Stimulated activated CD4-positive, alpha-beta T cell treated with anti-CD3 and anti-CD28 coated beads, TNF-alpha, amount 100 ng/mL, for 4 hours (primary cell): ENCODE measurements at places on chromosomes 5 and 9.

DNA sequence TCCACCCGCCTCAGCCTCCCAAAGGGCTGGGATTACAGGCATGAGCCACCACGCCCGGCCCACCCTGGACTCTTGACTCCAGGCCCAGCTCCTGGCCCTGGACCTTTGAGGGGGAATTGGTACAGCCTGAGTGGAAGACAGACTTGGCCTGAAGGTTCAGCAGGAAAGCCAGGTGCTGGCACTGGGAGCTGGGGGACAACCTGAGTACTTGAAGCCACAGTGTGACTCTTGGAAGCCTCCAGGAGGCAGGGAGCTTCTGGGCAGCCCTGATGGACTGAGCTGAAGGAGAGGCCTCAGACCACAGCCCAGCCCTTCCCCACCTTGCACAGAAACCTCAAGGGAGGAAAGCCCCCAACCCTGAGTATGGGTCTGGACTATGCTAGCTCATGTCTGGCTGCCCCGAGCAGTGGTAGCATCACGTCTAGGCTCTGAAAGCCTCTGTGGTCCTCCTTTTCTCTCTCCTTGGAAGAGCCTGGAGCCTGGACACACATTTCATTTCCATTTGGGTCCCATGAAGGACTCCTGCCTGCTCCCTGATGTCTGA, 54.1 kb downstream of the RASGEF1C start:
- no peak for DNase-seq

DNA sequence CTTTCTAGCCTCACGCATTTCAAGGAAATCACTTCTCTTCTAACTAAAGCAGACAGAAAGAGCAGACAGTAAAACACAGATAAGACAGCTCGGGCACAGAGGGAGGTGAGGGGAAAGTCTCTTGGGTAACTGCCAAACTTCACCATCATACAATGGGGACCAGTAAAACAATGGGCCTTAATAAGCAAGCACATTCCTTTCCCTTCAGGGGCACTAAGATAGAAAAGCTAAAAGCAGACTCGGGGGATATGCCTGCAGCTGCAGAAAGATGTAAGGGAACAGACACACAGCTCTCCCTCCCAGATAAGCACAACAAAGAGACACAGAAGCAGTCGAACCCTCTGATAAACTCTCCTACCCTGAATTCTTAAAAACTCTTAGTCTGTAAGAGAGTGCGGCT, 15.6 kb upstream of the CKS2 start:
- no peak for DNase-seq

- DNase-seq: no peak
Measured at GRCh38 chr5:6781716-6782115, 68.5 kb downstream of the TENT4A start.

DNA sequence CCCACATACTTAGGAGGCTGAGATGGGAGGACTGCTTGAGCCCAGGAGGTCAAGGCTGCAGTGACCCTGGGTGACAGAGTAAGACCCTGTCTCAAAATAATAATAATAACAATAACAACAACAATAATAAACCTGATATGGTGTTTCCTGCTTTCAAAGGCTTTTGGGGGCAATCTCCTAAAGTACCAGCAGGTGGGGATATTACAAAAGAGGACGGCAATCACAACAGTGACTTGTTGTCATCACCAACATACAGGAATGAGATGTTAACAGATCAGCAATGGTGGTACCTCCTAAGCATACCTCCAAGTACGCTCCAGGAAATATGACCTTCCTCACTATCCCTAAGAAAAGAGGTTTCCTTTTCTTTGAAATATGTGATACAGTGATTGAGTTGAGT, 91.1 kb upstream of the RNF180 start:
- no peak for DNase-seq

DNA sequence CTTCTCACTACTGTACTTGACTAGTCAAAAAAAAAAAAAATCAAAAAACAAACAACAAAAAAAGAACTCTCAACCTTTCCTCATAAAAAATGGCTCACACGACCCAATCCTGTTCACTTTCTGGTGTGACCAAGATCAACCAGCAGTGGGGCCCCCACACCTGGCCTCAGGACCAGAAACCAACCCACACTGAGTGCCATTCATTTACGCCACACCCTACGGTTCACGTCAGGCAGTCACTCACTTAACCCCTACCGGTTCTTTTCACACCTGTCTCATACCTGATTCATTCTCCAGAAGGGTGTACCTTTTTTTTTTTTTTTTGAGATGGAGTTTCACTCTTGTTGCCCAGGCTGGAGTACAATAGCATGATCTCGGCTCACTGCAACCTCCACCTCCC, 5.7 kb downstream of the SUSD1 start:
- no peak for DNase-seq

DNA sequence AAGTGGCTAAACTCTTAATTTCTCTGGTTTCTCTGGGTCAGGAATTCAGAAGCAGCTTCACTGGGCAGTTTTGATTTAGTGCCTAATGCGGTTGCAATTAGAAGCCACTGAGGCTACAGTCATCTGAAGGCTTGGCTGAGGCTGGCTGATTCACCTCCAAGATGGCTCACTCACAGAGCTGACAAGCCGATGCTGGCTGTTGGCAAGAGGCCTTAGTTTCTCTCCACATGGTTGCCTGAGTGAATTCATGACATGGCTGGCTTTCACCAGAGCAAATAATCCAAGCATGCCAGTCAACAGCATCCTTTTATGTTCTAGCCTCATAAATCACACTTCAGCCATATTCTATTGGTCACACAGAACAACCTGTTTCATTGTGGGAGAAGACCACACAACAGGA, 2.8 kb upstream of the CDK7 start:
- no peak for DNase-seq

GRCh38 chr5:150618588-150619281, 21.7 kb upstream of the SYNPO start:
- DNase-seq: no peak

DNA sequence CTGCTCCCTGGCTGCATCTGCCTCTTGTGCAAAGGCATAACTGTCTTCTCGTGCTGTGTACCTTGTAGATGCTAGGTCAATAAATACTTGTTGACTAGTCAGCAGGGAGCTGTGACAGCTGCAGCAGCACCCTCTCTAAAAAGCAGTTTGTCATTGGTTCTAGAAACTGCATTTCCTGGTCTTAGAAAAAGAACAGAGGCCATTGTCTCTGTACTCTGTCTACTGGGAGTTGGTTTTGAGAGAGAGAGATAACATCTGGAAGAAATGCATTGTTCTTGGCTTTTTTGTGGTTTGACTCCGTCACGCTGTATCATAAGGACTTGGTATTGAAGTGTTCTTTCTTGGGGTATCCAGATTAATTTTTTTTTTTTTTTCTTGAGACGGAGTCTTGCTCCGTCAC, 32.3 kb downstream of the SH3GLB2 start:
- DNase-seq: no peak

DNA sequence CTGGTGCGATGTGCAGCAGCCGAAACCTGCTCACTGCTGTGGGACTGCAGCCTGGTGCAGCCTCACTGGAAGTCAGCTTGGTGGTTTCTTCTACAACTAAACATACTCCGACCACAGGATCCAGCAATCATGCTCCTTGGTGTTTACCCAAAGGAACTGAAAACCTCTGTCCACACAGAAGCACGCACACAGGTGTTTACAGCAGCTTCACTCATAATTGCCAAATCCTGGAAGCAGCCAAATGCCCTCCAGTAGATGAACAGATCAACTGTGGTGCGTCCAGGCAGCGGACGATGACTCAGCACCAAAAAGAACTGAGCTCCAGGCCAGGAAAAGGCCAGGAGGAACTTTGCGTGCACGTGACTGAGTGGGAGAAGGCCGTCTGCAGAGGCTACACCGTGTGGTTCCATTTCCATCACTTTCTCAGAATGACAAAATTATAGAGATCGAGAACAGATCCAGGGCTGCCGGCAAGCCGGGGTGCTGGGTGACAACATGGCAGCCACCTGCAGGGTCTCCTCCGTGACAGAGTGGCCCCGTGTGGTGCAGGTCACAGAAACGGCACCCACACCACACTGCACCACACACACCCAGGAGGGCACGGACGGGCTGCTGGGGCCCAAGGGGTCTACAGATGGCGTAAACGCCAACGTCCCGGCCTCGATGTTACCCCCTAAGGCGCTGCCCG, 23.1 kb upstream of the NSMF start:
- no peak for DNase-seq

DNA sequence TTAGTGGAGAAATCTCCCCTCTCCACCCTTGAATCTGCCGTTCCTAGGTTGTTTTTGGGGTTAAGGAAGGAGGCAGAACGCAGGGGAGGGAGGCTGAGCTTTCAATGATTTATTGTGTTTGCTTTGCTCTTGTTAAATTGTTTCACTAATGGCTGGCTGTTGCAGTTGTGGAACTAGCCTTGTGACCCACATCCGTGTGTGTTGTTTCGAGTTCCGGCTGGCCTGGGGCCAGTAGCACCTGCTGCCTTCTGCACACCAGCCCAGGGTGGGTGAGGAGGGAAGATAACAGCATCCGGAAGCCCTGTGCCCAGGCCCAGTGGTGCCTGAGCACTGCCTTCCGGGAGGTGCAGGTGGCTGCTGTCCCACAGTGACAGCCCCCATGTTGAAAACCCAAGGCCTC, 3.6 kb downstream of the ERGIC1 start:
- DNase-seq: no peak

DNA sequence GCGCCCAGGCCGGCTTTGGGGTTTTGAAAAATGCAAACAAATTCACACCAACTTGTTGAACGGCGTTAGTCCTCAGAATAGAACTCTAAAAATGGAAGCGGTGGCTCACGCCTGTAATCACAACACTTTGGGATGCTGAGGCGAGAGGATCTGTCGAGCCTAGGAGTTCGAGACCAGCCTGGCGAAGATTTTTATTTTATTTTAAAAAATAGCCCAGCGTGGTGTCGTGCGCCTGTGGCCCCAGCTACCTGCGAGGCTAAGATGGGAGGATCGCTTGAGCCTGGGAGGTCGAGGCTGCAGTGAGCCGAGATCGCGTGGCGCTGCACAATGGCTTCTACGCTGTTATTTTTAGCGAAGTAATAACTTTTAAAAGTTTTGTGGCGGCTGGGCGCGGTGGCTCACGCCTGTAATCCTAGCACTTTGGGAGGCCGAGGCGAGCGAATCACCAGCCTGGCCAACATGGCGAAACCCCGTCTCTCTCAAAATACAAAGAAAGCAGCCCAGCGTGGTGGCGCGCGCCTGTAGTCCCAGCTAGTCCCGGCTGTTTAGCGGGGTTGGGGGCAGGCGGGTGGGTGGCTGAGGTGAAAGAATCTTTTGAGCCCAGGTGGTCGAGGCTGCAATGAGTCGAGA, 694 bp upstream of the PLIN2 start:
- no peak for DNase-seq

GRCh38 chr5:90553711-90554110, 4.9 kb upstream of the ADGRV1 start:
- no peak for DNase-seq

DNA sequence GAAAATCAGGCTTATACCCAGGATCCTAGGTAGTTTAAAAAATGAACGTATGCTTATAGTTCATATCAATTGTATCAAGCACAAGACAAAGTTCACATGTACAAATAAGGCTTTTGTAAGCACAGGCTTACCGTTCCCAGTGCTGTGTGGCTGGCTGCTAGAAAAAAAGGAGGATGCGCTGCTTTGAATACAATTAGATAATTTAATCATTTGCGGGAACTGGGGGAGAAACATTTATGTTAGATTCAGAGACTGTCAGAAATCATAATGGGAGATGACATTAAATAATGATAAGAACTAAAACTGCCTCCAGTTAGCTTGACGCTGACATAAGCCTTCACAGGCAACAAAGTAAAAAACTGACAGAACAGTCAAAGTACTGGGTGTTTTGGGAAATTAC, 93.2 kb downstream of the FNBP1 start:
- DNase-seq: no peak

DNA sequence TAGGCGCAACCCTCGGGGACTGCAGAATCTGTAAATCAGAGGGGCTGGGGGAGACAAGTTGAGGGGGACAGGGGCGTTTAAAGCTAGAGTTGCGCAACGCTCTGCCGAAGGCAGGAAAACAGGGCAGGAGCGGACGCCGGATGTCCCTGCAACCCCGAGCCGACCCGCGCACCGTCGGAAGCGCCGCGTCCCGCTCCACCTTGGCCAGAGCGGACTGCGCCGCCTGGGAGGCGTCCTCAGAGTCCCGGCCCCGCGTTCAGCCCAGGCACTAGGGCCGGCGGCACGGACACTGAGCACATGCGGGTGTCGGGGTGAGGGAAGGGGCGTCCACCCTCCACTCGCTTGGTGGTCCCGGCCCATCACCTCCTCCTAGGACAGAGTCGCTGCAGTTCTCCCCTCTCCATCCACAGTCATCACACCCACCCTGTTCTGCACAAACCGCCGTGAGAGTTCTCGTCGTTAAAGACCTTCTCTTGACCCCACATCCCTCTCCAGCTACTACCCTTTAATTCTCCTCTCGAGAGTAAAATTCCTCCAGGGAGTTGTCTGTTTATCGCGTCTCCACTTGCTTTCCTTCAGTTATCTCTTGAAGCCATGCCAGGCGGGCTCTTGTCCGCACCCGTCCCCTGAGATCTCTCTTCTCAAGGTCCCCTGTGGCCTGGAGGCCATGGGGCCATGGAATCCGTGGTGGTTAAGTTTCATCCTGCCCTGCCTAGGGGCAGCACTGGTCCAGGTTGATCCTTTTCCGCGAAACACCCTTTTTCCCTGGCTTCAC, 796 bp upstream of the PDLIM7 start:
- no peak for DNase-seq

DNA sequence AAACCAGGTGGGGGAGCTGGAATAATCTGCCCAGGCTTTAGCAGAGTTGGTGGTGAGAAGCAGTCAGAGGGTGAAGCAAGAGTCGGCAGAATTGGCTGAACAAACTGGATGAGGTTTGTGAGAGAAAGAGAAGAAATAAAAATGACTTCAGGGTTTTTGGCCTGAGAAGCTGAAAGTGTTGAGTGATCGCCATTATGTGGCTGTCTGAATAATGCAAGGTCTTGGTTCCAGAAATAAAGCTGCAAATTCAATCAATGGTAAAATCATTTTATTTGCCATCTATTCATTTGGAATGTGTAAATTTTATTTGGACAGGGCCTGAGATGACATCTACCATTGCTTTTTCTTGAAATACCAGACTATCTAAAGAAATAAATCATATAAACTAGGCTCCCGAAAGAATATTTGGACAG, 50.4 kb upstream of the DAB2 start:
- no peak for DNase-seq

- DNase-seq: no peak
Measured at GRCh38 chr5:159231167-159231566, 21.8 kb upstream of the RNF145 start.

- DNase-seq: no peak
Measured at GRCh38 chr9:108515856-108516255, 339.9 kb downstream of the ACTL7B start.

DNA sequence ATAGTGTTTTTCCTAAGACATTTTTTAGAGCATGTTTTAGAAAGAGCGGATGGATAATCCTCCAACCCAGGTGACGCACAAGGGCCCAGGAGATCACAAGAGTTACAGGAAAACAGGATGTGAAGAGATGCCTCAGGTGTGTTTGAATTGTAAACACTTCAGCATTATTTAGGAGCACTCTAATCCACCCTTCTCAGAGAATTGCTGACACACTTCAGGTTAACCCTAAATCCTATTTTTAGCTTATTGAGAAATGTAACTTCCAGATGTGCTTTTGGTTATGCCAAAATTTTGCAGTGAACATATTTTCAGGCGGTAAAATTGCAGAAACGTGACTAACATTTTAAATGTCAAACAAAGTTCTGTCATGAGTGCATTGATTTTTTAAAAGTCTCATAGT, 755.4 kb upstream of the CTNND2 start:
- DNase-seq: no peak

GRCh38 chr9:23088932-23089364, 642.3 kb downstream of the DMRTA1 start:
- no peak for DNase-seq
